Activated T-cell treated with anti-CD3 and anti-CD28 coated beads, Interleukin-2, amount 50 U/mL, for 72 hours (primary cell): ENCODE measurements at places on chromosomes 1 and 21.

DNA sequence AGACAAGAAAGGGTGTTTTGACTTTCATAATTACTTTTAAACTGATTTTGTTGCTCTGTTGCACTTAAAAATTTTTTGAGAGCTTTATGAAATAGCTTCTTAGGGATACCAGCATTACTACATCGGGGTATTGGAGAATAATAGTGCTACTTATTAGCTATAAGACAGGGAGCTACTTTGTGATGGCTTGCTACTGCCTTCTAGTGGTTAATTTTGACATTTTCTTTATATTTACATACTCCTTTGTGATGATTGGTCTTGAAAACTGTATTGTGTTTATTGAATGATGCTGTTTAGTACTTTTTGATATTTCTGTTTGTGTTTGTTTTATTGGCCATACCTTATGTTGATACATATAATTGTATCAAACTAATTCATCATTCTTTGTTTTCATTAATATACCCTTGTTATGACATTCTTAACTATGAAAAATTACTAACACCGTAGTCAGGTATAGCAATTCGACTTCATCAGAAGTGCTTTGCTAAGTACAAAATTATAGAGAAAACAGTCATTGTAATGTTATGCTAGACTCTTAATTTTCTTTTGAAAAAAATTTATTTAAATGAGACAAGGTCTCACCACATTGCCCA, 85.5 kb downstream of the CLIC4 start:
- DNase-seq = no peak

GRCh38 chr1:47002211-47002610, 21.3 kb upstream of the CYP4X1 start:
- DNase-seq = no peak

GRCh38 chr21:19529031-19529430, 1125.4 kb upstream of the TMPRSS15 start:
- no peak for DNase-seq

GRCh38 chr1:98164509-98164908, 243.7 kb upstream of the DPYD start:
- no peak for DNase-seq

- DNase-seq = no peak
These were observed 35.9 kb upstream of the NEK2 start for GRCh38 chr1:211711315-211711705.
